ENCODE measurements at places on chromosomes 6 and 20.

- DNase-seq, result no peak
Observed at GRCh38 chr6:13331516-13332348, 3.4 kb upstream of the TBC1D7 start.

- DNase-seq, result no peak
Observed at GRCh38 chr6:14583826-14584225, 466.3 kb downstream of the CD83 start.

- no peak for DNase-seq
Observed at GRCh38 chr6:159646116-159646515, 46.9 kb downstream of the SOD2 start.

DNA sequence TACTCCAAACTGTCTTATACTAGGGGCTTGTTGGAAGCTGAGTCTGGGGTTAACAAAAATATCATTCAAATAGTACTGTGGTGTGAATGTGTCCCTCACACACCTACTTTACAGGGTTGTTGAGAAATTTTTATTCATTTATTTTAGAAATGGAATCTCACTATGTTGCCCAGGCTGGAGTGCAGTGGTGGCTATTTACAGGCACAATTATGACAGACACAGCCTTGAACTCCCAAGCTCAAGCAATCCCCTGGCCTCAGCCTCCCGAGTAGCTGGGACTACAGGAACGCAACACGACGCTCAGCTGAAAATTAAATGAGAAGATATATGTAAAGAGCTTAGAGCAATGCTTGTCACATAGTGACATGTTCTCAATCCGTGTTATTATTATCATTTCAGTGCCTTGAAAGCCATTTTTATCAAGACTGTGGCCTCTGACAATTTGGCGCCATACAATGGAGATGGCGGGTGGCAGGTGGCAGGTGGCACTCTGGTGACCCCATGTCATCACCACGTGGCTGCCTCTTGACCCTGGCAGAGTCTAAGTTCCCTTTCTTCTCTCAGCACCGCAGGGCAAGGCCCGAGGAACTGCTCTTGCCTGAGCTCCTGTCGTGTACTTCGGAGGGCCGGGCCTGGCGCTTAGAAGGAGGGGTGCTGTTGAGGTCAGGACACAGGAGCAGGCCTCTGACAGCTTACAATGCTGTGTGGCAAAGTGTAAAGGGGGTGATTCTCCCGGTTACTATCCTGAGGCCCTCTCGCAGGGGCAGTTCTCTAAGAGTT is 64.5 kb downstream of the STX11 start:
- no peak for DNase-seq

DNA sequence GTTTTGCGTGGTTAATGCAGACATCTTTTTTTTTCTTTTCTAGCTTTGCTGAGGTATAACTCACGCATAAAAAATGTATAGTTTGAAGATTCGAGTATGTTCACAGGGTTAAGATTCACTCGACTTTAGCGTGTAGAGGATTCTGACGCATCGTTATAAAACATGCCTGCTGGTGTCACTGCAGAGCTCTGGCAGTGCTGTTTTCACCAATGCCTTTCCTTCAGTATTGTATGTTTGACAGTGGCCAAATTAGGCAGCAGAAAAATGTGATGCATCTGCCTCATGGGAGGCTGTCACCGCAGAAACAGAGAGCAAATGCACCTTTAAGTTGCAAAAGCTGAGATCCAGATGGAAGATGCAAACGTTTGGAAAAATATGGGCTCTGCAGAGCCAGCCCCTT is 18.0 kb upstream of the SIRPB2 start:
- no peak for DNase-seq

DNA sequence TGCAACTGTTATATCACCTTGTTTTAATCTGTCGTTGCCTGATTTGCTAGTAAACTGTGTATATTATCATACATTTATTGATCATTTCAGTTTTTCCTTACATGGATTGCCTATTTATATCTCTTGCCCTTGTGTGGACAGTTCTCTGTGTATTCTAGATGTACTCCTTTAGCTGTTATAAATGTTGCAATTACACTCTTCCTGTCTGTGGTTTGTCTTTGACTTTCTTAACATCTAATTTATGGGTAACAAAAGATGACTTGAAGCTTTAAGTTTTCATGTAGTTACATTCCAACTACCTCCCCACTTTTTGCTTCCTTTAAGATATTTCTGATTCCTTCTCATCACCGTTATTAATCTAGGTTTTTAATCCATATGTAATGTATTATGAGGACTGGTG is 22.6 kb downstream of the PLCB1 start:
- no peak for DNase-seq

DNA sequence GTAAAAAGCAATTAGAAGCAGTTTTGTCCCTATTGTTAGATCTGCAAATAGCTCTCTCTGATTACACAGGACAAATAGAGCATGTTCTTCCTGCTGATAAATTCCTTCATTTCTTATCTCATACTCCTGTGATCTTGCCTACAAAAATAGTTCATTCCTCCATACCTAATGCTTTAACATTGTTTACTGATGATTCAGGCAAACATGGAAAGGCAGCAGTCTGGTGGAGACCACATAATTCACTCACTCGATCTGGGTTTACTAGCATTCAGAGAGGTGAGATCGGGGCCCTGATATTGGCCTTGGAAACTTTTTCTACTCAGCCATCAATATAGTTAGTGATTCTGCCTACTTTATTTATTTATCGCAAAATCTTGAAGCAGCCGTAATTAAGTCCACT is 20.2 kb downstream of the HLA-DPA1 start:
- DNase-seq, result no peak

- DNase-seq, result peak; percentile 55
Observed at GRCh38 chr6:110357664-110358552, at the start of gene METTL24. Gene METTL24 (minus strand): TSS chr6:110358349. CDS start chr6:110358272, 77 bp downstream.

- DNase-seq, result no peak
Observed at GRCh38 chr6:100657678-100658330, 193.1 kb upstream of the SIM1 start.

DNA sequence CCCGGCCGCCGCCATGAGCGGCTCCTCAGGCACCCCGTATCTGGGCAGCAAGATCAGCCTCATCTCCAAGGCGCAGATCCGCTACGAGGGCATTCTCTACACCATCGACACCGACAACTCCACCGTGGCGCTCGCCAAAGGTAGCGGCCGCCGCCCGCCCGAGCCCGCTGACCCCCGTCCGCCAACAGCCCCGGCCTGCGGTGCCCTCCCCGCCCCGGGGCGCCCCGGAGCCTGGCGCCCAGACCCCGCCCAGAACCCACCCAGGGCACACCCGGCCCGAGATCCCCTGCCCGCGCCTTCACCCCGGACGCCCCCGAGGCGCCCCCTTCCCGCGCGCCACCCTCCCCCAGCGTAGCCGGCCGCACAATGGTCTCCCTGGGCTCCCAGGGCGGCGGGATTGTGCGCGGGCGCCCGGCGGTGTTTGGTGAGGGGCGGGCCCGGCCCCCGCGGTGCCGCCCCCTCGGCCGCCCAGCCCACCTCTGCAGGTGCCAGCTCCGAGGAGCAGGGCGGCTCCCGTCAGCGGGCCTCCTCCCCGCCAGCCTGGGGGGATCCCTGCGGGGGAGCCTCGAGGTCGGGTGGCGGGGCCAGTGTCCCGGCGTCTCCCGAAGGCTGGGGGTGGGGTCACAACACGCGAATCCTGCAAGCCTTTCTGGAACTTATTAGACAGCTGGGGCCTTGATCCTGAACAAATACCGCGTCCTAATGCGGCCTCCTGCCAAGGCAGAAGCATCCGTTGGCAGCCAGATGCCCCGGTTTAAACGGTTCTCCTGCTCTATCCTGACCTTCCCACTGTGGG is 577 bp downstream of the LSM14B start:
- peak; percentile 65 for DNase-seq

DNA sequence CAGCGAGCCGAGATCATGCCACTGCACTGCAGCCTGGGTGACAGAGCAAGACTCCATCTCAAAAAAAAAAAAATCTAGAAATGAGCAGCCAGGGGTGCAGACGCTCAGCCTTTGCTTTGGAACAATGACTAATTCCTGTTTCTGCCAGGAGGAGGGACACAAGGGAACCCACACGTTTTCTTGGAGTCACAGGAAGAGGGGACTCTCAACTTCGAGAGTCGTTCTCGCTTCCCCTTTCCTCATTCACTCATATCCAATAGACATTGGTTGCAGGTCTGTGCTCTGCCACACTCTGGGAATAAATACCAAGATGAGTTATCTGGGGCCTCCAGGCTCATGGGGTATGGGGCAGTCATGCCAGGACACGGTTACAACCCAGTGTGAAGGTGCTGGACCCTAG is 91.5 kb upstream of the RREB1 start:
- DNase-seq, result no peak

DNA sequence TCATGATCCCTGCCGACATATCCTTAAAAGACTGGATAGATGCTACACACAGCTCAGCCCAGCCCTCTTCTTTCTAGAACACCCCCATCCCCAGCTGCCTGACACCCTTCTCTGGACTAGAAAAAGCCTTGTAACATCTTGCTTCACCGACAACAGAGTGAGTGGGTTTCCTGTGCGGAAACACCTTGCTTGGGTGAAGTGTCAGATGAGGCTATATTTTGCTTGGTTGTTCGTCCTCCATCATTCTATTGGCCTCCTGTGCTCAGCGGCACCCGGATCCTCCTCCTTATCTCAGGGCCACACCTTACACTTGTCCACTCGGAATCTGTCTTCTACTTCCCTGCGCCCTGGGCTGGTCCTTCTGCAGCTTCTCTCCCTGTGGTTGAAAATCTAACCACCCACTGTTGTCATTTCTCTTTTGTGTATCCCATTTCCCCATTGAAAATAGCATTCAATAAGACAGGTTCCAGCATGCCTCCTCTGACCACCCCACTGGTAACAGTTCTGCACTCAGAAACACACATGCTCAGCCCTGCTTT is 101.3 kb upstream of the MLN start:
- no peak for DNase-seq

DNA sequence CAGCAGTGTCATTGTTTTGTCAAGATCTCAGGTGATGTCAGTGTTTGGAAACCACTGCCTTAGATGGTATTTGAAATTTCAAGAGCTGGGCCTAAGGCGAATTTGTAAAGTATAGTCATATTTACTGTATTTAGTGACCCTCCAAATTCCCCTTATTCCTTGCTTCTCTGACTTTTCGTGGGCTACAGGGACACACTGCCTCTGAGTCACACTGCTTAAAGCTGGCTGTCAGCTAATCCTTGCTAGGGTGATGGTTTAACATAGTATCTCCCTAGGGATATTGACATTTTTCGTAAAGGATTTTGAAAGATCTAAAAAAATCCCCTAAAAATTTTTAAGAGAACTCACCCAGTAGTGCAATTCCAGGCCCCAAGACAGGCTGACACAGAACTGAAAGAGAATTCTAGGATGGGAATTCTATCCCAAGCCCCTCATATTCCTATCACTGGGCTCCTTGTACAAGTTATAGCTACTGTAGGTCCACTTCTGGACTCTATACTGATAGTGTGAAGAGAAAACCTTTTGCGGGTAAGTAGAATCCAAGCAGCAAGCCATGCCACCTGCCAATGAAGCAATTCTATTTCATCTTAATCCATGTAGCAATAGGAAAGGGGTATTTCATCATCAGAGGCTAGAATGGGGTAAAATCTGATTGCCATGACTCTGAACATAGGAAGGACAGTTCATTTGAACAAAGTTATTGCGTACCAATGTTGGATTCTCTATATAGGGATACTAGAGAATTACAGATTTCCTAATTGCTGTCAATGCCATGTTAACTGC is 4.3 kb downstream of the BMP6 start:
- DNase-seq, result no peak

GRCh38 chr6:43972913-43973300 is 154.3 kb downstream of the MRPL14 start:
- DNase-seq, result no peak

- DNase-seq, result no peak
Observed at GRCh38 chr6:12269110-12269509, 21.1 kb upstream of the EDN1 start.

- DNase-seq, result no peak
Observed at GRCh38 chr6:89392823-89393222, 19.2 kb downstream of the RRAGD start.

DNA sequence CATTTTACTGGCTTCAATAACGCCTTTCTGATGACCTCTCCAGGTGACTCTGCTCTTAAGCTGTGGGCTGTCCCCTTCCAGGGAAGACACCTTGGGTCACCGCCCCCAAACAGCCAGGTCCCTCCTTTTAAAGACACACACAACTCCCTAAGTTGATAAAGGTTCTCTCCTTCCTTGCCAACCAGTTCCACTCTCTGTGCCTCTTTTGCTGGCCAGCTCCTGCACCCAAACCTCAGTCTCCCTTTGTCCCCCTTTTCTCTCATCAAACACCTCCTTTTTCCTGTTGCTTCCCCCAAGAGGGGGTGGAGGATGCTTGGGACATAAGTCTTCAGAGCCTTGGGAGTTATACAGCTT is 1.0 kb downstream of the NCOA6 start:
- no peak for DNase-seq

- DNase-seq, result no peak
Observed at GRCh38 chr20:62272200-62272599, 30.6 kb upstream of the ADRM1 start.

DNA sequence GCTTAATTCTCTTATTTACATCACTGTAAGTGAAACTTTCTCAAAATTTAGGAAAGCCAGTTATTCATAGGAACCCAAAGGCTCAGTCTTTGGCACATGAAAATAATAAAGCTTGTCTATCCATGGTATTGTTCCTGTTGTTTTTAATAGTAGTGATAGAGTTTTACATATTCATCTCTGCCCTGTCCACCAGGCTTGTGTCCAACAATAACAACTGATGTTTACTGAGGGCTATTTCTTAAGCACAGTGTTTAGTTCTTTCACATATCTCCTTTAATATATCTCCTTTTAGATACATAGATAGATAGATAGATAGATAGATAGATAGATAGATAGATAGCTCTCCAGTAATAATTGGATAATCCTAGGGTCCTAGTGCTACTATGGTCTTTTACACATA is 34.2 kb downstream of the FOXQ1 start:
- DNase-seq, result no peak

DNA sequence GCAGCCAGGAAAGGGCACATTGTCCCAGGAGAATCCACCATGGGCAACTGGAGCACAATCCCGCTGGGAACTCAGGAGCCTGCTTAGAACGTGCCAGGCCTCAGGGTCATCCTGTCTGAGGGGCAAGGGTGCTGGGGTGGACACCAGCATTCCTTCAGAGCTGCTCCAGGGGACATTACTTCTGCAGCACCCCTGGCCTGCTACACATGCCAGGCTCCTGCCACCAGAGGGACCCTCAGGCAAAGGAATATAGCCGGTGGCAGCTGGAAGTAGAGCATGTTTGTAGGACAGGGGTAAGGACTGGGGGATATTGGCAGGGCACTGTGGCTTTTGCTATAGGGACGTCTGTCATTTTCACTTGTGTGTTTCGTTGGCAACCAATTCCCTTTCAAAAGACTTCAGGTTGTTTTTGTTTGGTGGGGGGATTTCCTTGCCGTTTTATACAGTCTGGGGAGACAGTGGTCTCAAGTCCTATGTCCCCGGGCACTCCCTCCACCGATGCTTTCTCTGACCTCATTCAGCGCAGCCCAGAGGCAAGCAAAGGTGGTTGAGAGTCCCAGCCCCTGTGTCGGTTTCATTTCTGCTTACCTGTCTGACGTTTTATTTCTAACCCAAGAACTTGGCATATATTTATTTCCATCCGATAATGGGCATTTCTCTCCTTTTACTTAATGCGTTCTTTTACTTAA is 130.8 kb downstream of the JPH2 start:
- DNase-seq, result no peak

GRCh38 chr20:31996996-31997395 is 13.2 kb upstream of the CCM2L start:
- DNase-seq, result no peak

GRCh38 chr6:161117308-161117707 is 125.7 kb downstream of the MAP3K4 start:
- DNase-seq, result no peak
